ENCODE measurements at places on chromosomes 12 and 14. TPM values are rescaled to one million over a fixed set of nuclear protein-coding genes. Genes with fewer than 3 reads are reported as not detected.

DNA sequence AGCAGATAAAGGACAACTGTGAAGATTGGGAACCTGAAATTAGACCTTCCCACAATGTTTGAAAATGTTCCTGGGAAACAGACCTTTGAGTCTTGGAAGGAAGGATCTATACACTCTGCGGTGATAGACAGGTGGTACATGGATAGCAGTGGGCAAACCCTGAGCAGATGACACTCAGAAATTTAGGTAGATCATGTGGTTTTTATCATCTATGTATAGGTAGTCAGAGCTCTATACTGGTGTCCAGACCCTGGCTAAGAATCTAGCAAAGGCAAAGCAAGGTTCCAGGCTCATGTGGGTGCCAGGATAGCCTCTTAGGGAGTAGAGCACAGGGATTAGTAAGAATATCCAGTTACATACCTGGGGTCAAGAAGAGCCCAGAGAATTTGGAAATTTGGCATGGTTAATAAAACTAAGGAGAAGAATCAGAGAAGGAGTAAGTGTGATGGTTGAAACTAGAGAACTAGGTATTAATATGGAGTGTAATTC, 331.2 kb upstream of the FBXO33 start:
- no peak for DNase-seq

DNA sequence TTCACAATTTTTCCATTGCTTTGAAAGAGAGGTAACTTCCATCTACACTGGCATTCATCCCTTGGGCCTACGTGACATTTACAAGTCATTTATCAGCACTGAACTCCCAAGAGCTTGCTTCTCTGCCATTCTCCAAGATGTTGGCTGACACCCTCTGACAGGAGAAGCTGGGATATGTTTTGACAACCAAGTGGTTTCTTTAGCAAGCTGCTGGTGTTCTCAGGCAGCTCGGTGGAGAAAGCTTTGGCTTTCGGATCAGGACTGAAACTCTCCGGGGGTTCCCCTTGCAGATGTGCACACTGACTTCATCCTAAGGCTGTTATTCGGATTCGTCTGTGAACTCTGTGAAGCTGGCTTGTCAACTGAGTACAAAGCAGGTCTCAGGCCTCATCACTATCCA, 15.7 kb downstream of the KCNA5 start:
- DNase-seq: no peak

GRCh38 chr14:59161561-59162175, 26.8 kb upstream of the DAAM1 start:
- peak; percentile 50 for DNase-seq

DNA sequence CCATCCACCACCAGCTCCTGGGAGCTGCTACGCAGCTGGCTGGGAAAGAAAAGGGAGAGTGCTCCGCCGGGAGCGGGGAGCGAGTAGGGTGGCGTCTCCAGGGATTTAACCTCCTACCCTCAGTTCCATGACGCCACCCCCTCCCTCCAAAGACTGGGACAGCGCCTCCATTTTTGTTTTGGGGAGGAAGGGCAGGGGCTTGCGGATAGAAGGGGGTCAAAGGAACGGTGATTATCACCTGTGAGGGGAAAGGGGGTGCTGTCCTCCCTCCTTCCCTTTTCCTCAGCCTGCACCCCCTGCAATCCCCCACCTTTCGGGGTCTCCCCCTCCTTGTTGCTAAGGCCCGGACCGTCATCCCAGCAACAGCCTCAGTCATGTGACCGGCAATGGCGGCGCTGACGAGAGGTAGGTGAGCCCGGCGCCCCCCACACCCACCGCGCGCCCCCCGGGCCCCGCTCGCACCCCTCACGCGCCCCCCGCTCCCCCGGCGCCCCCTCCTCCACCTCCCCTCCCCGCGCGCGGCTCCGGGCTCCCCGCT, at the start of gene DTX3:
Gene DTX3 (plus strand): TSS at position 371 of the 538 bp plus-strand sequence. CDS start 1,694 bp downstream, outside the sequence.
- DNase-seq: no peak

- peak; percentile 74 for DNase-seq
Observed at GRCh38 chr14:69818758-69819191, 21.7 kb upstream of the SLC10A1 start.

- DNase-seq: no peak
Observed at GRCh38 chr12:70721216-70721615, 84.0 kb upstream of the PTPRB start.

GRCh38 chr12:21073129-21073528, 57.9 kb upstream of the SLCO1B1 start:
- no peak for DNase-seq

- no peak for DNase-seq
Observed at GRCh38 chr12:83092606-83093005, 405.9 kb downstream of the TMTC2 start.

DNA sequence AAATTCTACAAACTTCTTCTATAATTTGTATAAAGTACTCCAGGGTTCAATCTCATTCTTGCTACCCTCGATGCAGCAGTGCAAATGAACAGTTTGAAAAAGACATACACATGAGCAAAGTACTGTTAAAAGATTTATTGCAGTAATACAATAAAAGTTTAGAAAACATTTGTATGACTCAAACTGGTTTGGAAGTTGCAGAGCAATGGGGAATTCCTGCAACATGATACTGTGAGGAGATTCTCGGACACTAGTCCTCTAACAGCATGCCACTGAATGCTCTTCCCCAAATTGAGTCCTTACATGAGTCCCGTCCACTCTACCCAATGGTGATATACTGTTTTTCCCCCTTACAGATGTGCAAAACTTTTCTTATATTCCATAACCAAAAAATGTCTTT, 45.4 kb downstream of the ATG14 start:
- DNase-seq: peak; percentile 45

DNA sequence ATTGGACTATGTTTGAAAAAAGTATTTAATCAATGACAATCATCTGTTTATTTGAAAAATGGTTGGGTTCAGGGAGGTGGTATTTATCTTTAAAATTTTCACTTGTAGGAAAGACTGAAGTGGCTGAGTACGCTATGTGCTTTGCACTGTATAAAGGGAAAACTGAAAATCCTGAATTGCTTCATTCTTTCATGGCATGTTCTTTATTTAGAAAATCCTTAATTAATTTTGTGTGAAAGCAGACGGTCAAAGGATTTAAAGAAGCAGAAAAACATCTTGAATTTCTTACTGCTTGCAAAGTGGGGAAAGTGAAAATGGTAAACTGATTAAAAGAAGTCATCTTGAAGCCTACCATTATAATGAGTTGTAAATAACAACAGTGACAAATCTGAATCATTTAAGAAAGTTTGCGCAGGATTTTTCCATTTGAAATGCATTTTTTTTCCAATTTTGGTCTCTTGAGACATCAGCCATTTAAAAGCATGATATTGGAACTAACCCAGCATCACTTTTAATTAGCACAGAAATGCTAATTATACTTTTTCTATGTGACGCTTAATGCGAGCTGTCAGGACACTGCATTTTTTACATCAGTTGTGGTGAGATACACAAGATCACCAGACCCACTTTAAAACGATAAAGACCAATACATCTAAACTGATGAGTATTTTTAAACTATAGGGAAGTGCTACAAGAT, 169.0 kb downstream of the NEDD1 start:
- no peak for DNase-seq

DNA sequence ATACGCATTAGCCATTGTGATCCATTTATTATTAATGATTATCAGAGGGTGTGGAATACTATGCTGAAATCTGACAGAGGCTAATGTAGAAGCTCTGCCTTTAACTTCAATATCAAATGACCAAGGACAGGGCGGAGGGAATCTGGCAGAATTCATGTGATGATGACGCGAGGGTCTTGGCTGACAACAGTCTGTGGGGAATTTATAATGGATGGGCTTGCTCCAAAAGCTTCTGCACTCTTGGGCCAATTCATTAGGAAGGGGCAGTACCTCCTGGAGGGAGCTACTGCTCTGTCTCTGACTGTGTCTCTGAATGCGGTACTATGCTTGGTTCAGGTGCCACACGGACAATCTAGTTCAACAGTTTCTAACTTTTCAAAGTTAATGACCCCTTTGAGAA, 46.2 kb downstream of the GALNT8 start:
- DNase-seq: no peak

GRCh38 chr12:104546575-104546974, 89.8 kb downstream of the CHST11 start:
- DNase-seq: no peak

- DNase-seq: no peak
Observed at GRCh38 chr14:103199124-103199523, 75.9 kb downstream of the TNFAIP2 start.

DNA sequence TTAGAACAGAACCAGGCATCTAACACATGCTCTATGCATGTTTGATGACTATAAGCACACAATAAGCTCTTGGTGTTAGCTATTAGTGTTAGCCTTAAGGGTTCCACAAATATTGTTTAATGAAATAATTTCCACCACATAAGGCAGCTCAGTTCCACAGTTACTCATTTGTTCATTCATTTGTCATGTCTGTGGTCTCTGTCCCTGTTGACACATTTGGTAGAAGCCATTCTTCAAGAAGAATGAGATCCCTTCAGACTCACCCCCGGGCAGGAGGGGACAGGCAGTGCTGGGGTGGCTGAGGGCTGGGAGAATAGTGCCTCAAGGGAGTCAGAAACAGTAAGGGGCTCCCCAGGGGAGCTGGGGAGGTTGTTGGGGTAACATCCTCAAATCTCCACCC, 3.7 kb upstream of the FAIM2 start:
- no peak for DNase-seq

- DNase-seq: no peak
Observed at GRCh38 chr12:31440134-31440533, 114.2 kb upstream of the SINHCAF start.

GRCh38 chr14:89621009-89621421, 204.0 kb upstream of the FOXN3 start:
- no peak for DNase-seq

- DNase-seq: no peak
Observed at GRCh38 chr14:24084440-24084839, 9.7 kb upstream of the PCK2 start.

- DNase-seq: no peak
Observed at GRCh38 chr12:128581321-128581761, 242.4 kb downstream of the SLC15A4 start.

- no peak for DNase-seq
Observed at GRCh38 chr14:68386950-68387779, 405.7 kb downstream of the ZFP36L1 start.

DNA sequence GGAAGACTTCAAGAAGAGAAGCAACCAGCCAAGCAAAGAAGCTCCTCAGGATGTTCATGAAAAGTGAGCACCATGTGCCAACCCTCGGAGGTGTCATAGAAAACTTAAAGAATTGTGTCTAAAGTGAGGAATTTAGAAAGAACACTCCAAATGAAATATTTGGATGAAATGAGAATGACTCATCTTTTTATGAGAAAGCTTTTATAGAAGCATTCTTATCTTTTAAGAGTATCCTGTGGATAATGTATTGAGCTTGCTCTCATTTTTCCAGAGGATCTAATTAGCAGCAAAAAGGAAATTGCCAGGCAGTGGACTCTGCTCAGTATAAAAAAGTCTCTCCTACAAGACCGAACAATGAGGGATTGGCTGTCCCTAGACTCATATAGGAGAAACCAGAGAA, 454.9 kb downstream of the LRIG3 start:
- DNase-seq: no peak

- no peak for DNase-seq
Observed at GRCh38 chr12:56838621-56839488, 75.7 kb downstream of the HSD17B6 start.

DNA sequence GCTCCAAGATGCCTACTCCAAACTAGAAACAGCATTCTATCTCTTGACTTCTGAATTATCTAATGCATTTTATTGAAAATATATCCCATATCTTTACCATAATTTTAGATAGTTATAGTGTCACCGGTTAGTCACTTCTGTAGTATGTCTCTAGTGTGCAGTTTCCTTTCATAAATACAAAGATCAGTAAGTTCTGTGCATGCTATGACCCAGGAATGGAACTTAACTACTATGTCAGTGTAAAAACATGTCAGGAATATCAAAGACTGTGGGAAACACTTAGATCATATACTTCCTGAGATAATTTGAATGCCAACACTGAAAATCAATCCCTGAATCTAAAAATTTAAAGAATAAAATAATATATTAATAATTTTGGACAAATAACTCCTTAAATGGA, 237.6 kb downstream of the ATXN7L3B start:
- no peak for DNase-seq

GRCh38 chr12:31325524-31325875, 450 bp downstream of the SINHCAF start:
- no peak for DNase-seq

- no peak for DNase-seq
Observed at GRCh38 chr14:24920265-24921075, 129.5 kb downstream of the STXBP6 start.

DNA sequence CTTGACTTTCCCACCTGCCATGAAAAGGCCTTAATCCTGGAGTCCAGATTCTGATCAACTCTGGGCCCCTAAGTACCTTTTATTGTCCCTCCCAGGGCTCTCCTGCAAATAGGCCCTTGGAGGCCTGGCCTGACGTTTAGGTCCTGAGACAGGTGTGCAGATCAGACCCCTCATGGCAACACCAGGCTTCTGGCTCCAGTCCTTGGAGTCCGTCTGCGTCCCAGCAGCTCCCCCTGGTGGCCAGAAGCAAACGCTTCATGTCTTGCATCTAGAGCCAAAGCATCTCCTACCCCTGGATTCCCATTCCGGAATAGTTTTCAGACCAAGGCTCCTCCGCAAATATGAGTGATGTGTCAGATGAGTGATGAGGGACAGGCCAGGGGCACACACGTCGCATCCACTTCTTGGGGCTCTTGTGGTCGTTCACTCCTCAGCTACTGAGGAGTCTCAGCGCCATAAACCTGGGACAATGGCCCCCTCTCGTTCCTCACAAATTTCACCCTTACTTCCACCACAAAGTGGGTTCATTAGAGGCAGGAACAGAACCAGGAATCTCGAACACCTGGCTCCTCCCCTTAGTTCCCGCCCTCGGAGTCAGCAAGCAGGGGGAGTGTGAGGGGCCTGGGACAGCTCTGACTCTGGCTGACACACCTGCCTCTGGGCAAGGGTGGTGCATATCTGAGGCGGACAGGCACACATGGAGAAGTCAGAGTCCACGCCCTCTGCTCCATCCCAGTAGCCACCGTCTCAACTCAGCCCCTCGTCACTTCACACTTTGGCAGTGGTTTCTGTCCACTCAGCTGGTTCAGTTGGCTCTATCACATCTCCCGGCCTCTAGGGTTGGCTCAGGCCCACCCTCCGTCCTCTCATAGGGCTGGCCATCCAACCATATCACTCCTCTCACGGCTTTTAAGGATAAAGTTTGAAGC, 77.9 kb upstream of the PWP1 start:
- DNase-seq: peak; percentile 77

The ADCK1 gene
- total RNA-seq: 7.0 TPM

The BRMS1L gene
- total RNA-seq: 10.8 TPM

The TAS2R13 gene
- total RNA-seq: 0.68 TPM

The KRT82 gene
- total RNA-seq: not detected

The PIWIL1 gene
- total RNA-seq: not detected

The KLRD1 gene
- not detected for total RNA-seq

The DACT1 gene
- not detected for total RNA-seq

The ETFBKMT gene
- 3.3 TPM for total RNA-seq

The EIF2S3B gene
- total RNA-seq: 9.3 TPM

Data from MCF 10A (cell line).